GM12878 (cell line): ENCODE measurements at places on chromosomes 13 and 19. TPM values are rescaled to one million over a fixed set of nuclear protein-coding genes. Genes with fewer than 3 reads are reported as not detected.

DNA sequence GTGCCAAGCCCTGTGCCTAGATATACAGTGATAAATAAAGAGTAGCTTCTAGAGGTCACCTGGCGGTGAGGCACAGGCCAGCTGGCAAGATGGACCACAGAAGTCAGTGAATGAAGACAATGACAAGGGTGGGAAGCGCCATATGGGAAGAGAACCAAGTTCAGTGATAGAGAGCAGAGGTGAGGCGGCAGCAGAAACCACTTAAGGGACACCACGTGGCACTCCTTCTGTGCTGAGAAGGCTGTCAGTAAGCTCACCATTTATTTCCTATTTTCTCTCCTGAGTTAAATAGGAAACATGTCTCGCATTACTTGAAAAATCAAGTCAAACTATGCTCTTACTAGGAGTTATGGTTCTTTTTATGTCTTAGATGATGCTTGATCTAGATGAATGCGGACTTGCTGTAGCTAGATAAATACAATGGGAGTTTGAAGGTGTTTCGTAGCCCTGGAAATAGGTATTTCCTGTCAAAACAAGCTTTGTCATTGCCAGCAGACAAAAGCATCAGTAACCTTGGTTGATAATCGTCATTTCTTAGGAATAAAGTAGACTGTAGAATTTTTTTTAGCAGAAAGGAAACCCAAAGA lies 17.8 kb downstream of the ALOX5AP start:
- DNase-seq: no peak

Gene FPR1
- polyA plus RNA-seq: not detected in 2 replicates

- DNase-seq: no peak
These were observed 1074.3 kb upstream of the PCDH9 start for GRCh38 chr13:68304286-68304893.

Gene CDC42EP5
- polyA plus RNA-seq: not detected in 2 replicates

GRCh38 chr13:33797622-33798021 lies 20.3 kb upstream of the RFC3 start:
- DNase-seq: no peak

- DNase-seq: no peak
These were observed 11.7 kb downstream of the PLIN4 start for GRCh38 chr19:4506449-4507149.

DNA sequence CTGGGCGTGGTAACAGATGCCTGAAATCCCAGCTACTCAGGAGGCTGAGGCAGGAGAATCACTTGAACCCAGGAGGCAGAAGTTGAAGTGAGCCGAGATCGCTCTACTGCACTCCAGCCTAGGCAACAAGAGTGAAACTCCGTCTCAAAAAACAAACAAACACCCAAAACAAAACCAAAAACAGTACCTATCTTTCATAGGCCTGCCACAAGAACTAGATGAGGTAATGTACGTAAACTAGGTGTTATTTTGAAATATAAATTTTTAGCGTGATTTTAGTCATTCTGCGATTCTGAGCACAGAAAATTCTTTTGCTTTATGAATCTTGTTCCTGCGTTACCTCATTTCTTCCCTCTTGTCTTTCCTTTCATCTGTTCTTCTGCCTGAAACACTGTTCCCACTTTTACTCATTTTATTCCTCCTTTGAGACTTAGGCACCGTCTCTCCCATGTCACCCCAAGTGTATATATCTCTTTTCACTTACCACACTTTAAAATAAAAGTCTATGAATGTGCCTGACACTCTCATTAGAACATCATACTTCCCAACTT lies 238.2 kb upstream of the HTR2A start:
- no peak for DNase-seq

DNA sequence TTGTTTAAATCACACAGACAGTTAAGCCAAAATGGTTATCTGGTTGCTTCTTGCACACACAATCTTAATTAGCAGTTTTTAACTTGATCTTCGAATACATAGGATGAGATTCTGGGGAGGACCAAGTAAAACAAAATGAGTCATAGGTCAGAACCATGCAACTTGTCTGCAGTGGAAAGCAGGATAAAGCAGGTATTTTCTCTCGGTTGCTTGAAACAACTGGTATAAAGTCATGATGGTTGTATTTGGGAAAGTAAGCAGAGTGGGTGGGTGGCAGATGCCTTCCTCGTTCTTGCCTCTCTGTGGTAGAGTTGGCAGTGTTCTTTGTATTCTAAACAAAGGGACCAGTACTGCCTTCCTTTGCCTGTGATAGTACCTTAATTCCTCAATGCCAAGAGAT lies 167.0 kb downstream of the COG6 start:
- DNase-seq: no peak

GRCh38 chr13:51717786-51718398 lies 86.1 kb downstream of the DHRS12 start:
- DNase-seq: no peak

Gene NMRK2
- 0.14 TPM in 1 of 2 replicates, not detected in the other for polyA plus RNA-seq

DNA sequence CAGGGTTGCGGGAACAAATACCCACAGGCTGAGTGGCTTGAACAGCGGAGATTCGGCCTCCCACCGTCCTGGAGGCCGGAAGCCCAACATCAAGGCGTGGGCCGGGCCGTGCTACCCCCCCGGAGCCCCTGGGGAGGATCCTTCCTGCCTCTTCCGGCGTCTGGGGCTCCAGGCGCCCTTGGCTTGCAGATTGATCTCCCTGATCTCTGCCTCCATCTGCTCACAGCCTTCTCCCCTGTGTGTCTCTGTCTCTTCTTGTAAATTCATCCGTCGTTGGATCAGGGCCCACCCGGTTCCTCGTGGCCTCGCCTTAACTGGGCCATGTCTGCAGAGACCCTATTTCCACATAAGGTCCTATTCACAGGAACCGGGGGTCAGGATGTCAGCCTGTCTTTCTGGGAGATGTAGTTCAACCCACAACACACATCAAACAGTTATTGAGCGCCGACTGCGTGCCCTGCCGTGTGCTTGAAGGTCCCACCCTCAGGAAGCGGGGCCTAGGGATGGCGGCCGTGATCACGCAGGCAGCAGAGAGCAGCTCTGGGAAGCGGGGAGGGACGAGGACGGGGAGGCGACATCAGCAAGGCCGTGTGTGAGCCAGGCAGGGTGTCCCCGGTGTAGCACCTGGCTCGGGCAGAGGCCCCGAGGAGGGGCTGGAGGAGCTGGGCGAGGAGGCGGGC lies 21.3 kb downstream of the HCN2 start:
- DNase-seq: no peak

Gene UHRF1
- 101 and 103 TPM in 2 replicates for polyA plus RNA-seq

- no peak for DNase-seq
These were observed 79.9 kb downstream of the RNASEH2B start for GRCh38 chr13:50989476-50989875.

- DNase-seq: no peak
These were observed 253.7 kb downstream of the KCTD12 start for GRCh38 chr13:76632401-76633044.

GRCh38 chr13:75945841-75946482 lies 309.8 kb downstream of the LMO7 start:
- DNase-seq: no peak

Gene S1PR2
- polyA plus RNA-seq: 15.6 and 18.6 TPM in 2 replicates

DNA sequence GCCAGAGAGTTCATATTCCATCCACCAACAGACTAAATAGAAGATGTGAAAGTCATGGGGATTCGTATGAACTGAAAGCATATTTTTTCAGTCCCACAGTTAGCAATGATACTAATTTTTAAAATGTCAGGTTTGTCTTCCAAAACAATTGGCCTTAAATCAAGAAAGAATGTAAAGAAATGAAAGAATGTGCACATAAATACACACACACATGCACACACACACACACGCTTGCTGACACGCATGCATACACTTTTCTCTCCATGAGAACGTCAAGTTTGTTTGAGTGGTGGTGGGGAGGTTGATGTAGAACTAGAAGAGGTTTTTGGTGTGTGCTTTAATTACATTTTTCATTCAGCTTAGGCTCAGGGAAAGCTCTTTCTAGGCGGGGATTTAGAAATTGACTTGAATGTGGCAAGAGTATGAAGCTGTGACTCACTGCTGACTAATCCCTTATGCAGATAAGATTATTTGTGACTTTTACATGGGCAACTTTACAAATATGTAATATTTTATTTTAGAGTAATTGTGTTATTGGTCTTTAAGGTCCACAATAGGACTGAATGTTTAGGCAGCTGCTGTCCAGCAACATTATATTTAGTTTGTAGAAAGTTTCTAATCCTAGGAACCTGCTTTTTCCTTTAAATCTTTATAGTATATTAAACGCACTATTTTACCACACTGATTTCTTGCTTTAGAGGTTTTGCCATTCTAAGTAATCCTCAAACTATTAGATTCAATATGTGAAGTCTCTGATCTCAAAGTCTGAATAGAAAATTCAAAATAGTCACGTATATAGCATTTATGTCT lies 18.8 kb downstream of the FLT1 start:
- no peak for DNase-seq

GRCh38 chr19:45615795-45616703 lies 14.0 kb upstream of the GPR4 start:
- DNase-seq: peak; percentile 48

DNA sequence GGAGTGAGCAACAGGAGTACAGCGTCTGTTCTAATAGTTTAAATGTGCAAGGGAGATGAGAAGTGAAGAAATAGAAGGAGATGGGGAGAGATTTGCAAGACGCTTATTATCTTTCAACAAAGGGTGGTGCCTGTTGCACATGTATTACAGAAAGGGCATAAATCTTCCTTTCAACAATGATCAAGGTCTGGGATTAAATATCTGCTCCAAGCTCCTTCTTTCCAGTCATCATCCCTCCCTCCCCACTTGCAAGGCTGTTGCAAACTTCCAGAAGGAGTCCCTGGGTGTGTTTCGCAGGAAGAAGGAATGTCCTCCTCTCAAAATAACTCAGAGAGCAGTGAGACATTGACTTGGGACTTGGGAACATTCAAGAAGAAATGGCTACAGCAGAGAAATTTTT lies 63.5 kb upstream of the MYCBP2 start:
- DNase-seq: no peak

Gene GPR12
- not detected in 2 replicates for polyA plus RNA-seq

- DNase-seq: no peak
These were observed 65.0 kb upstream of the C13orf46 start for GRCh38 chr13:114038900-114039299.

Gene C19orf67
- polyA plus RNA-seq: 0.12 and 0.14 TPM in 2 replicates

DNA sequence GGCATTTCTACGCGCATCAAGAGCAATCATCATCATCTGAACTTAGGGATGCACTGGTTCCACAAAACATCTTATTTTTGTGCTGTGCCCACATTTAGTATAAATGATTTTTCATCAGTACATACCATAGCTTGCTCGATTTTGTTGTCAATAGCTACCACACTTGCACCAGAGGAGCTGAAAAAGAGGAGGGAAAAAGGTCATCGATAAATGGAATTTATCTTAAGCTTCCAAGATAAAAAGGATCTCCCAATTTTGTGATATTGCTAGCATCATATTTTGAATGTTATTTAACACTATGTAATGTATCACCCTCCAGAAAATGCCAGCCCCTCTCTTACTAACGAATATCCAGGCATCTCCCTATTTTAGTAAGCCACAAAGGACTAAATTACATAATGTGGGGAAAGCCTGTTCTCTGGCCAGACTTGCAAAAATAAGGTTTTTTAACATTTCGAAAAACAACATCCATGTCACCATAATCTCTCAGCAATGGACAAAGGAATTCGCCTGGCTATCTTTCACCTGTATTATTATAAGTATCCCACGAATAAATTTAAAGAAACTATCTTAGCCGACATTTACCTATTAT lies 62.4 kb downstream of the SERP2 start:
- no peak for DNase-seq

DNA sequence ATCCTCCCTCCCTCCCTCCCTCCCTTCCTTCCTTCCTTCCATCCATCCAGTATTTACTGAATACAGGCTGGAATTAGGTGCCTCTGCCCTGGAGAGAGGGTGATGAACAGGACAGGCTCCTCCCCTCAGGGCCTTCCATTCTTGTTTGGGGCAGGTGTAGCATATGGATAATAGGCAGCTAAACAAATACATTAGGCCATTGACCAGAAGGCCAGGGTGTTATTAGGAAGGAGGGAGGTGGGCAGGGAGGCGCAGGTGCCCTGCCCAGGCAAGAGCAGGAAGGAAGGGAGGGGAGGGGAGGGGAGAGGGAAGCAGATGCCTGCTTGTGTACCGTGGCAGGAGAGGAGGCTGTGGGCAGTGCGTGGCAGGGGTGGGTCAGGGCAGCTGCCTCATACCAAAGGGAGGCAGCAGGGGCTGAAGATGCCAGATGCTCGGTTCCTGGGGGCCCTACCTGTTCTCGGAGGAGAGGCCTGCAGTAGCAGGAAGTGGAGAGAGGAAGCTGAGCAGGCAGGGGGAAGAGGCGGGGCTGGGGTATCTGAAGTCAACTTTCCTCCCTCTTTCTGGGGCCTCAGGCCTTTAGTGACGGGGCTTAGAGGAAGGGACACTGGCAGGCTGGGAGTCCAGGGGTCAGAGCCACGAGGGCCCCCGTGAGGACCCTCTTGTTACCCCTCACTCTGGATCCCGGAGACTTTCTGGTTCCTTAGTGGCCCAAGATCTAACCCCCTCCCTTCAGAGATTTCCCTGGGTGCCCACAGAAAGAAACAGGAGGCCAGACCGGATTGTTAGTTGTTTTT lies at the start of gene RINL:
RINL (minus strand) TSS at position 495 of the 794 bp plus-strand sequence. CDS start 1,533 bp downstream, outside the sequence.
- DNase-seq: no peak

DNA sequence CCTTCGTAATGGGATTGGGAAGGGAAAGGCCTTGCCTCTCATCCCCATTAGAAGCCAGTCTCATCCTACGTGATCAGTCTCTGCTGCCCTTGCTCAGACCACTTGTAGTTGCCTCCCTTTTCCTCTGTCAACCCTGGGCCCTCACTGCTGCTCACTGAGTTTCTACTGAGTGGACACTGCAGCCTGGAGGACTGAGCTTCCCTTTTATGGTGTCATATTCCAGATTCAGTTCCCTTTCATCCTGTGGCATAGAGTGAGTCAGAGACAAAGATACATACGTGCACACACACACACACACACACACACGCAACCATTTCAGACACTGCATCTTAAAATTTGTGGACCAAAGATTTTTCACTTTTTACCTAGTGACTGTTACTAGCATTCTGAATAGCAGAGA lies 56.6 kb downstream of the COG3 start:
- no peak for DNase-seq

Gene ZNF418
- polyA plus RNA-seq: 0.79 and 1.1 TPM in 2 replicates

Gene ATP8A2
- polyA plus RNA-seq: not detected in 2 replicates

Gene XAB2
- polyA plus RNA-seq: 17.3 and 18.6 TPM in 2 replicates

Gene ZNF681
- 0.16 TPM in 1 of 2 replicates, not detected in the other for polyA plus RNA-seq
